ENCODE measurements at places on chromosomes 5 and 9.
A peak's percentile ranks its signal among the peaks of the same experiment; 100 is the strongest.

- DNase-seq = peak; percentile 47
Observed at GRCh38 chr5:5421149-5421960, 1.1 kb upstream of the ICE1 start.

GRCh38 chr9:137383784-137384756 lies 38.9 kb downstream of the EXD3 start:
- no peak for DNase-seq

DNA sequence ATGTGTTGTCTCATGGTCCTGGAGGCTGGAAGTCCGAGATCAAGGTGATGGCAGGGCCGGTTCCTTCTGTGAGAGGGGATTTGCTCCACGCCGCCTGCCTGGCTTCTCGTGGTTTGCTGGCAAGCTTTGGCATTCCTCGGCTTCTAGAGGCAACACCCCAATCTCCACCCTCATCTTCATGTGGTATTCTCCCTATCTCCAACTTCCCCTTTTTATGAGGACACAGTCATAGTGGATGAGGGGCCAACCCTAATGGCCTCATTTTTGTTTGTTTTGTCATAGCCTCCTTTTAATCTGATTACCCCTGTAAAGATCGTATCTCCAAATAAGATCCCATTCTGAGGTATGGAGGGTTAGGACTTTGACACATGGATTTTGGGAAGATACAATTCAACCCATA lies 41.7 kb upstream of the CLK4 start:
- no peak for DNase-seq

GRCh38 chr5:110544603-110545002 lies 181.9 kb downstream of the TMEM232 start:
- no peak for DNase-seq

DNA sequence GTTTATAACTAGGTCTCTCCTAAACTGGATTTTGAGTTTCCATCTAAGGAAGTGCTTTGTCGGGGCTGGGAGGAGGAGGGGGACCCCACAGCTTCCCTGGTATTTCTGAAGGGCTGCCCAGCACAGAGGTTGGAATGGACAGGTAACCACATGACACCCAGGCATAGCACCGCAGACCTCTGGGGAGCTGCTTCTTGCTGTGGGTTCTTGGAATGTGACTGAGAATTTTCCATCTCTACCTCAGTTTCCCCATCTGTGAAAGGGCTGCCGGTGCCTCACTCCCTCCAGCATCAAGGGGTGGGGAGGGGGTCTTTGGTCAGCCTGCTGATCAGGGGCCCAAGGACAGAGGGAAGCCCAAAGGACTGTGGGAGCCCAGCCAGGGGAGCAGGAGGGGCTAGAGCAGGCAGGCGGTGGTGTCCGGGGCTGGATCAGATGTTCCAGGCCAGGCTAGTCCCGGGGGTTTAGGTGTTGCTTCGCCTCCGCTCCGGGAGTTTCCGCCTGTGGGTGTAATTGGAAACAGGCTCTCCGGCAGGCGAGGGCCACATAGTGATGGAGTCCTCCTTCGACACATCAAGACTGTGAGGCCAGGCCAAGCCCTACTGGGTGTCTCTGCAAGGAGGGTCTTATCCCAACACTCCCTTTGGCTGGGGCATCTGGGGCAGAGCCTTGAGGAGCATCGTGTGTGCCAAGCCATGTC lies 3.3 kb downstream of the OLFML2A start:
- DNase-seq = no peak

GRCh38 chr9:70539001-70539400 lies 124.5 kb upstream of the KLF9 start:
- no peak for DNase-seq

DNA sequence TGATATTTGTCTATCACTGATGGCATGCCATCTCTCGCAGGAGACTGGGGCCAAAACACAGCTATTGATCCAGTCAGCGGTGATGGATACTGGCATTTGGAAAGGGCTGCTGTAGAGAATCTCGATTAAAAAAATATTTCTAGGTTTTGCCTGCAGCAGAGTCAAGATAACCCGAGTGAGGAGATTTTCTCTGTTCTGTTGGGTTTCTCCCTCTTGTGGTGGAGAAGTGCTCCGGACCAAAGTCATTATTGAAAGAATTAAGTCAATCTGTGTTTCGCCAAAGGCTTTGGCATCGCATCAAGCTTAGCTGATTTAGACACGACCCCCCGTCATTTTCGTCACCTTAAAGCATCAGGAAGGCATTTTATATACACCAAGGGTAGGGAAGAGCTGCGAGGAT lies 97.1 kb upstream of the IRX2 start:
- no peak for DNase-seq

GRCh38 chr5:68919988-68920490 lies 173.8 kb upstream of the SLC30A5 start:
- no peak for DNase-seq

DNA sequence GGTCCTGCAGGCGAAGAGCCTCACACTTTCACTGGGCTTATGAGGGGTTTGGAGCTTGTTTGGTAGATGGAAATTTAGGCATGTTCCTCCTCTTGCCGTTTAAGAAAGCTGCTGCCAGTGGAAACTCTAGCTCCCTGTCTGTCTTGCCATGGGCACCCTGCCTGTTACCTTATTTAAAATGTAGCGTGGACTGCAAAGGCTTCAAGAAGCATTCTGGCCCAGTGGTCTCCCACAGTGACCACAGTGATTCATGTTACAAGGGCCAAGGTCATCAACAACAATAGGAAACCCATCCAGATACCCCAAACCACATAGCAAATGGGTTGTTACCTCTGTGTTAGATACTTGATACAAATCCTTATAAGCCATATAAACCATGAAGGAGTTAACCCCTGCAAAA lies 96.6 kb downstream of the DPYSL3 start:
- DNase-seq = no peak

DNA sequence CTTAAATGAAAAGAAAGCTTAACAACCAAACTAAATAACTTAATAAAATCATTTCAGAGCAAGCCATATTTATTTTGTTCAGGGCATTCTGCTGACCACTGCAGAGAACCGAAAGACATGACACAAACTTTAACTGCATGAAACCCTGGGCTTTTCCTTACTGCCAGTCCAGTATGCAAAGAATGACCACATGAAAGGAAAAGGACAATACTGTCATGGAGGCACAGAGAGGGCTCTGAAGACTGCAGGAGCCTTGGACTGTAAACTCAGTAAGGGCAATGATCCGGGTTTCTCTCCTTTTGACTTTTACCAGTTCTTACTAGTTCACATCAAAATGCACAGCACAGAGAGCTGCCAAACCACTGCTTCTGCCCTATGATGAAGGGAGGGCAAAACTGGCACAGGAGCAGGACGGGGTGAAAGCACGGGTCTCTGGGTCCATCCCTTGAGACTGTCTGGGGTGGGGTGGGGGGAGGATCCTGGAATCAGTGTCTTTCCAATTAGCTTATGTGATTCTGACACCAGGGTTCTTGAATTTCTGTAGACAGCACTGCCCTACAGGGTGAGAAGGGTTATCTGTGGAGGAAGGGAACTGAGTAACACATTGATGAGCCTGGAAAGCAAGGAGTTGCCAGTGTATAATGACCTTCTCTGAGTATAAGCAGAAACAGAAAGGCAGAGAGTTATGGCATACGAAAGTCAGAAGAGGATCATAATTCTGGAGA lies 44.7 kb downstream of the RNF130 start:
- DNase-seq = no peak

GRCh38 chr9:73981405-73981804 lies 515.7 kb upstream of the RORB start:
- no peak for DNase-seq

- DNase-seq = no peak
Observed at GRCh38 chr5:6818594-6819511, 105.6 kb downstream of the TENT4A start.

GRCh38 chr9:11457825-11458790 lies 845.3 kb upstream of the PTPRD start:
- DNase-seq = no peak

DNA sequence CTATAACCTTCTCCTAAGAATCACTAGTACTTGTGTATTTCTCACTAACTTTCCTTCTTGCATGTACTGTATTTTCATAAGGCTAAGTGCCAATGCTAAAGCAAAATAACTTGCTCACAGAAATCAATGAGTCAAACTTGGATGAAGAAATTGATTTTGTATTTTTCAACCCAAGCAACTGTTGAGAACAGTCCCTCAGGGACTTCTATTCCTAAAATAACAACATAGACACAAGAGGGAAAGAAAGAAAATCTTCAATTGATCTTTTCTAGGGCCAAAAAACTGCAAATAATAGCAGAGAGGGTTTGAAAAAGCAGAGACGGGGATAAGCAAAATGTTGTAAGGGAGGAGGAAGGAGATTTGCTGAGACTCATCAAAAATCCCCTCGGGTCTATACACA lies 69.8 kb downstream of the HABP4 start:
- DNase-seq = no peak

DNA sequence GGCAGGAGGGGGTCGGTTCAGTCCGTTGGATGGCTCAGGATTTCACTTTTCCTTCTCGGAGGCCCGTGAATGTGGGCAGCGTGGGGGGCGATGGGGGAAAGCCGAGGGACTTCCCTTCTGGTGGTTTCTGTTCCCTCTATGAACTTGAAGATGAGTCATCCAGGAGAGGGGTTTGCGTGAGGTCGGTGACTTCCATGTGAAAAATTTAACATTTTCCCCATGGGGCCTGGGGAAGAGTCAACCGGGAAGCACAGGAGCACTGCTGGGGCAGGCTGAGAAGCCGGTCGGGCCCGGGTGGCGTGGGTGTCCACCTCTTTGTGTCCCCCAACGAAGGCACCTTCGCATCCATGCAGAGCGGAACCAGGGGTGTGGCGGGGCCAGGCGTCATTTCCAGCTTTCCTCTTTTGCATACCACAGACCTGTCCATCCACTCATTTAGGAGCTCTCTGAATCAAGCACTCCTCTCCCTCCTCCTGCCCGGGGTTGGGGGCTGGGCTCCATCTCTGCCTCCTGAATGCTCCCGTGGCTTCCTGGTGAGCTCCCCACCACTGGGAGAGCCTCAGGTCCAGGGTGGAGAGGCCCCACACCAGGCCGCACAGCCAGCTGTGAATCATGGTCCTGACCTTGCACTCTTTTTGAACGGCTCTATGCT lies 68.4 kb downstream of the ANKRD33B start:
- no peak for DNase-seq

GRCh38 chr9:77546376-77546950 lies 101.7 kb downstream of the GNA14 start:
- DNase-seq = no peak

GRCh38 chr5:86118542-86118941 lies 499.2 kb upstream of the COX7C start:
- peak; percentile 7 for DNase-seq

DNA sequence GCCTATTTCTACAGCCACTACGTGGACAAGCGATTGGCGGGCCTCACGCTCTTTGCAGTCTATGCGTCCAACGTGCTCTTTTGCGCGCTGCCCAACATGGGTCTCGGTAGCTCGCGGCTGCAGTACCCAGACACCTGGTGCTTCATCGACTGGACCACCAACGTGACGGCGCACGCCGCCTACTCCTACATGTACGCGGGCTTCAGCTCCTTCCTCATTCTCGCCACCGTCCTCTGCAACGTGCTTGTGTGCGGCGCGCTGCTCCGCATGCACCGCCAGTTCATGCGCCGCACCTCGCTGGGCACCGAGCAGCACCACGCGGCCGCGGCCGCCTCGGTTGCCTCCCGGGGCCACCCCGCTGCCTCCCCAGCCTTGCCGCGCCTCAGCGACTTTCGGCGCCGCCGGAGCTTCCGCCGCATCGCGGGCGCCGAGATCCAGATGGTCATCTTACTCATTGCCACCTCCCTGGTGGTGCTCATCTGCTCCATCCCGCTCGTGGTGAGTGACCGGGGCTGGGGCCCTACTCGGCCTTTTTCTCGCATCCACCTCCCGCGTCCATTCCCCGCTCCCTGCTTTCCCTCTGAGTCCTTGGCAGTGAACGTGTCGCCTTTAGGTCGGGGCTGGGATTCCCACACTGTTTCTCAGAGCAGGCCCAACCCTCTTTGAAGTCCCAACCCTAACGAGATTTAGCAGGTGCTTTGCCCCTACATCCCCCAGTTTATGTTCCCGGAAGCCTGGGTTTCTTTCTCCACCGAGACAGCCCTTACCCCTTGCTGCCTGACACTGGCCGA lies 1.8 kb downstream of the PTGER4 start:
- no peak for DNase-seq

DNA sequence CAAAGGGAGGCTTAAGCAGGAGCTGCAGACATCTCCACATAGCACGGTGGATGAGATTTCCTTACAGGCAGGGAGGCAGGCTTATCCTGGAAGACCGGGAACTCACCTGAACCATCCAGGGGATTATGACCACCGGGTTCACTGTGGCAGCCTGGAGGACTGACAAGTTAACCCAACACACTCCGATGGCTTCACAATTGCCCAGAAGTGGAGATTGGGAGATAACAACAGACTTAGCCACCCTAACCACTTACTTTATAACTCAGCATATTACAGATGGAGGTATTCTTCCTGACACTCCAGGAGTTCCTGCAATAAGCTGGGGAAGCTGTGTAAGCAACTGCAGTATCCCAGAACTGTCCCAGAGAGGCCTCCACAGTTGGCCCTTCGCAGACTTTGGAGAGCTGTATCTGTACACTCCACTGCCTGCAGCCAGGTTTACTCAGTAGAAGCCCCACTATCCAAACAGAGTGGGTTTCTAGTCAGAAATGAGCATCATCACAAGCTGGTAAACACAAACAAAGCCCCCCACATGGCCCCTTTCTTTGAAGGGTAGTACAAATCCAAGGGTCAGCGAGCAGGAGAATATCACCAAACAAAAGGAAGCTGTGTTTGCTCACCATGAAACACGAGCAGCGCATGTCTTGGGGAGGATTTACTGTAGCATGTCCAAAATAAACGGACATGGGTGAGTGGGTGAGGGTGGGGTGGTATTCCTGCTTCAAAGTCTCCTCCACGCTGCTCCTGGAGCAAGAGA lies 462.2 kb downstream of the RASEF start:
- no peak for DNase-seq

DNA sequence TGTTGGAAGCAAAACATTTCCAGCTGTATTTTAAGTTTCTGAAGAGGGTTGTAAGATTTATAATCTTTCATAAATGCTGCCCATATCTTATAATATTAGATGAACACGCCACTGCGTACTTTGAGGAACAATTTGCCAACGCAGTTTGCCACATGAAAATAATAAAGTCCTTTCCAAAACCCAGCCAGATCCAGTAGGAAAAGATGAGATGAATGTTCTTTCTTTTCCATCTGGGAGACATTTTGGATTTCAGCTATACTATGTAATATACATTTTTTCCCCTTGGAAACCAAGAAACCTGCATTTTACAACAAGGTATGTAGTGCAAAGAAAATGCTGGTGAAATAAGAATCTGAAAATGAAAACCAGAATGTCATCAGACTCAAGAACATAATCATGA lies 125.4 kb downstream of the NFIB start:
- no peak for DNase-seq

DNA sequence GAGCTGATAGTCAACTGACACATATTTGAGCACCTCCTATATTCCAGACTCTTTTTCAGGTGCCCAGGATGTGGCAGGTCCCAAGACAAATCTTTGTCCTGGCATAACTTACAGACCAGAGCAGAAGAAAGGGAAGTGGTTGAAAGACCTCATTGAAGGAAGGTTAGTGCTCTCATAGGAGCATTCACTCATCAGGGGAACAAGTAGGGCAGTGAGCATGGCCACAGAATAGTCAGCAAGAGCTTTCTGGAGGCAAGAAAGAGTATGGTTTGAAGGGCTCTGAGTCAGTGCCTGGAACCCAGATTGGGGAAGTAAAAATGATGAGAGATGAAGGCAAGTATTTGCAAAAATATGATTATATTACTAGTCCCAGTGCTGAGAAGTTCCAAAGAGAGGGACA lies 25.0 kb upstream of the ERMP1 start:
- DNase-seq = no peak

- DNase-seq = no peak
Observed at GRCh38 chr5:116428966-116429365, 145.7 kb downstream of the SEMA6A start.

GRCh38 chr9:14271093-14271673 lies 42.8 kb downstream of the NFIB start:
- DNase-seq = no peak

Data from Jurkat, Clone E6-1 (cell line).